ENCODE measurements at places on chromosomes 3 and 15.

- no peak for DNase-seq
Measured at GRCh38 chr3:184764191-184764590, 47.8 kb upstream of the VPS8 start.

GRCh38 chr3:12724794-12725193 is 34.3 kb downstream of the TMEM40 start:
- no peak for DNase-seq

GRCh38 chr3:191085091-191085490 is 114.0 kb upstream of the OSTN start:
- DNase-seq, result no peak

DNA sequence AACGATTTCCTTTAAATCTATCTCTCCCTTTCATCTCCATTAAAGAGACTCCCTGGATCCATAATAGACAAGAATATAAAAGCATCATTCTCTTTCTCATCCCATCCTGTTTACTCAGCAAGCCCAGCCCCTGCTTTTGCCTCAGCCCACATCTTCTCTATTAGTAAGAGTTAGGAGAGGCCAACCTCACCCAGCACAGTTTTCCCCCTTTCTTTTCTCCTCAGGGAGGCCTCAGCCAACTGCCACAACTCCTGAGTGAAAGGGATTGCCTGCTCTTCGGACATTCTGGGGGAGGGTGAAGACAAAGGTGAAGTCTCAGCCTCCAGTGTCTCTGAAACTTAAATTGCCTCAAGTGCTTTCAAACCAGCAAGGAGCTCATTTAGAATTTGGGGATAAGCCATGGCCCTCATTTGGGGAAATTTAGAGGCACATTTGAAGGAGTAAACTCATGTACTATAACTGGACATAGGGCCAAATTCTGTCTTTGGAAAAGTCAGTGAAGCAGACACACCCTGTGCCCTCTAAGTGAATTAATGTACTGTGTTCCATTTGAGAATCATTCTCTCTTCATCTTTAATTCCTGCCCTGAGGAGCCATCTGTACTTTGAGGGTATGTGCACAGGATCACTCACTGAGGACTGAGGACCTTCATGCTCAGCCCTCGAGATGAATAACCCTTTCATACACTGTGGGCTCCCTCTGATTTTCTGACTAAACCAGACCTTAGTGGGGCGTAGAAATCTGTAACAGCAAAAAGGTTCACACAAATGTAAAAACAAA is 82.5 kb downstream of the SOX2 start:
- no peak for DNase-seq

Data from stimulated activated CD8-positive, alpha-beta memory T cell treated with anti-CD3 and anti-CD28 coated beads, Interleukin-15, amount 100 ng/mL, for 24 hours (primary cell).